ENCODE measurements at places on chromosomes 1 and 21. TPM values are rescaled to one million over a fixed set of nuclear protein-coding genes. Genes with fewer than 3 reads are reported as not detected.

GRCh38 chr1:212982430-212983152, 32.2 kb downstream of the VASH2 start:
- no peak for DNase-seq

- DNase-seq = no peak
Measured at GRCh38 chr21:16181018-16181417, 451.2 kb downstream of the USP25 start.

GRCh38 chr1:3836421-3836820, 20.6 kb downstream of the CEP104 start:
- DNase-seq = no peak

GRCh38 chr21:42739061-42739931, 85.9 kb downstream of the PDE9A start:
- peak; percentile 56 for DNase-seq

DNA sequence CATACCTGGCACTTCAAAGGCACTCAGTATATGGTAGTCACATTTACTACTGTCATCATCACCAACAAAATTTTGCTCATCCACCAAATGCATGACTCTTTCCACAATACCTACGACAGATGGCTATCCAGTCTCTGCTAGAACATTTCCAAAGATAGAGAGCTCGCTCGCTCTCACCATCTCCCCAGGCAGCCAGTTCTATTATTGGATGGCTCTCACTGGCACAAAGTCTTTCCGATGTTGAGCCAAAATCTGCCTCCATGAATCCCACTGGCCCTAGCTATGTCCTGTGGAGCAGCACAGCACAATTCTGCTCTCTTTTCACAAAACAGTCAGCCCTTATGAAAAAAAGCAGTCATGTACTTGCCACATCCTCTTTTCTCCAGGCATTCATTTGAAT, 102.1 kb downstream of the DAB1 start:
- no peak for DNase-seq

DNA sequence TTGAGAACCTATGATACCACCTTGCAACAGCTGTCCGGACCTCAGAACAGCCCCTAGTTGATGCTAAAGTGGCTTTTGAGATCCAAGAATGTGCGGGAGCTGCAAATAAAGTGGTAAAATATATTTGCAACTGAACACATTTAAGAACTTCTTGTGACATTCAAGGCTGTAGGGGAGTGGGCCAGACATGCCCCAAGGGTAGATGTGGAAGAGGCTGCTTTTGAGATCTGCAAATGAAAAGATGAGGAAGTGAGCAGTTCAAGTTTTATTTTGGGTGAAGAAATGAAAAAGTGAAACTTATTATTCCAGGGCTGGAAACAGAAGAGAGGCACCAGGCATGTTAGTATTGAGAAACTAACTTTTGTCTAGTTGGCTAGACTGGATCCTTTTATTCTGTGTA, 359.5 kb upstream of the PLXNA2 start:
- DNase-seq = no peak

DNA sequence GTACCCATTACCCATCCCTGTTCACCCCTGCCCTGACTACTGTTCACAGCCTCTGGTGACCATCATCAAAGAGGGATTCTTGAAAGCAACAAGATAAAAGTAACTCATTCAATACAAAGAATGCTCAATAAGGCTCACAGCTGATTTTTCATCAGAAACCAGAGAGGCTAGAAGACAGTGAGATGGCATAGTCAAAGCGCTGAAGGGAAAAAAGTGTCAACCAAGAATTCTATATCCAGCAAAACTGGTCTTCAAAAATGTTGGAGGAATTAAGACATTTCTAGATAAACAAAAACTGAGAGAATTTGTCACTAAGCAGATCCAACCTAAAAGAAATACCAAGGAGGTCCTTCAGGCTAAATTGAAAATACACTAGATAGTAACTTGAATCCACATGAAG, 27.1 kb downstream of the CSF1 start:
- DNase-seq = no peak

- no peak for DNase-seq
Measured at GRCh38 chr1:13550663-13551062, 33.0 kb upstream of the PDPN start.

- no peak for DNase-seq
Measured at GRCh38 chr1:69494221-69494620, 73.5 kb upstream of the LRRC7 start.

- DNase-seq = no peak
Measured at GRCh38 chr1:58231204-58231603, 315.3 kb downstream of the OMA1 start.

- no peak for DNase-seq
Measured at GRCh38 chr1:81439046-81439823, 361.5 kb upstream of the ADGRL2 start.

DNA sequence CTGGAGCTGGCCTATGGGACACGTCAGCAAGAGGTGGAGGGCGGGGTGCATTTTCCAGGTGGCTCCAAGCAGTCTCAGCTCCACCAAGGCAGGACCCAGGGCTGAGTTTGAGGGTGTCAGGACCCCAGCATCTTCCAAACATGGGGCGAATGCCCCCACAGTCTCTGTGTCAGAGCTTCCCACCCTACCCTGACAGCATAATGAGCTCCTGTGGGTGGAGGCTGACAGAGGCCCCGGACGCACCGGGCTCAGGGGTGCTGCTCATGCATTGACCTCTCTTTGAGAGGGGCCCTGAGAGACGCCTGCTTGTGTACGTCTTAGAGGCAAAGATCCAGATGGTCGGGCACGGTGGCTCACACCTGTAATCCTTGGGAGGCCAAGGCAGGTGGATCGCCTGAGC, 37.2 kb downstream of the SLC2A7 start:
- no peak for DNase-seq

DNA sequence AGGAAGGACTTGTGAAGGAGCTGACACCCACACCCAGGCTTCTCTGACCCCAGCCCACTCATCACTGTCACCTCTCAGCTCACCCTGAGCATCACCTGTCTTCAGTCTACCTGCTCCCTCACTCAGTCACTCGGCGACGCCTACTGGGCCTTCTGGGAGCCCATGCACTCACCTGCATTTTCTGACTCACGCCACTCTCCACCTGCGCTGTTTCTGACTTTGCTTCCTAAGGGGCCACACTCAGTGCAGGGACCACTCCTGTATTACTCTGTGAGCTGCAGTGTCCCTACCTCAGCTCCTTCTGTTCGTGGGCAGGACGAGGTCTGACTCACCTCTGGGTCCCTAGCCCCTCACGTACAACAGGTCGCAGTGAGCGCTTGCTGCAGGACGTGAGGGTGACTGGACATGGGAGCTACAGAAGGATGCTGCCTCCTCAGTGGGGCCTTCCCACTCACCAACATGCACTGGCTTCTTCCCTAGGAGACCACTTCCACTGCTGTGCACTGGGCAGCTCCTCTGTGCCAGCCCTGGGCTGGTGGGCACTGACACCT, 102.3 kb downstream of the GLIS1 start:
- no peak for DNase-seq

PLEKHN1 gene
- total RNA-seq = not detected

STYXL2 gene
- total RNA-seq = 163 TPM

CACNA1S gene
- not detected for total RNA-seq

Data from heart left ventricle (tissue), 16 donors.